ENCODE measurements at places on chromosomes 3 and 15. TPM values are rescaled to one million over a fixed set of nuclear protein-coding genes. Genes with fewer than 3 reads are reported as not detected.

- no peak for DNase-seq
Measured at GRCh38 chr3:113601240-113601639, 68.9 kb downstream of the SIDT1 start.

DNA sequence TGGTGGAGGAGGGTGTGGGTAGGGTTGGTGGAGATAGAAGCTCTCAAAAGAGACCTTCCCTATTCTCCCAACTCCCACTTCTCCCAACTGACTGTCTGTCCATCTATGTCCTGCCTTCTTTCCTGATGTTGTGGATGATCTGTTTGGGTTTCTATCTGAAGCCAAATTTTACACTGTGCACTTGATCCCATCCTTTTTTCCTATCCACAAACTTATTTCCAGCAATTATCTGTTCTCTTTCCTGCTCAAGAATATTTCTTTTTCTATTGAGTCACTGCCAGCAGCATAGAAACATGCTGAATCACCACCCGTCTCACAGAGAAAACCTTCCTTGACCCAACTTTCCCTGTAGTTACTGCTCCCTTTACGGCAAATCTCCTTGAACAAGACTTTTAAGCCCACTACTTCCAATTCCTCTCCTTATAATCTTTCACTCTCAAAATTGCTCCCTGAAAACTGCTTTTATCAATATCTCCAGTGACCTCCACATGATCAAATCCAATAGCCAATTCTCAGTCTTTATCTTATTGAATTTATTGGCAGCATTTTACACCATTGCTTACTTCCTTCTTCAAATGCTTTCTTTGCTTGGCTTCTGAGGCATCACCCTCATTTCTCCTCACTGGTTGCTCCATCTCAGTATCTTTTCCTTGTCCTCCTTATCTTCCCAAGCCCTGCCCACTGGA is 141.2 kb upstream of the SLC7A14 start:
- DNase-seq = peak; percentile 93

CASR gene
- total RNA-seq = not detected

DNA sequence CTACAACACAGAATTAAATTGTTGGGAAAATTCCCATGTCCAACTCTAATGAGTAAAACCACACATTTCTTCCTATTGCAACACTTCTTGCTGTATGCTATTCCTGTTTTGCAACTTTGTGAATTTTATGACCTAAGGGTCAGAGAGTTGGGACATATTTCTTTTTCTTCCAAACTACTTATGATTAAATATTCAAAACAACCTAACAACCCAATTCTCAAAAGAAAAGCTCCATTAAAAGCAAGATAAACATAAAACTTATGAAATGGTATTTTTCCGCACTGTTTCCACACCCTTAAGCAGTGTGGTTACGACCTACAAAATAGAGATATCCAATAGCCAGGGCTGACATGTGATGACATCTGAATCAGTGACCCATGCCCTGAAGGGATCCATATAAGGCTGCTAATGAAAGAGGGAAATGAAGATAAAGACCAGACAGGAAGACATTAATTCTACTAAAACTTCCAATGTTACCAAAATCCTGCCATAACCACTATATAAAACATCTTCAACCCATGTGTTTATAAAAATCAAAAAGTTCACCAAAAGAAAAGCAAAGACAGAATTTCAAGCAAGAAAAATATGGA is 45.6 kb downstream of the DMXL2 start:
- DNase-seq = peak; percentile 43

DNA sequence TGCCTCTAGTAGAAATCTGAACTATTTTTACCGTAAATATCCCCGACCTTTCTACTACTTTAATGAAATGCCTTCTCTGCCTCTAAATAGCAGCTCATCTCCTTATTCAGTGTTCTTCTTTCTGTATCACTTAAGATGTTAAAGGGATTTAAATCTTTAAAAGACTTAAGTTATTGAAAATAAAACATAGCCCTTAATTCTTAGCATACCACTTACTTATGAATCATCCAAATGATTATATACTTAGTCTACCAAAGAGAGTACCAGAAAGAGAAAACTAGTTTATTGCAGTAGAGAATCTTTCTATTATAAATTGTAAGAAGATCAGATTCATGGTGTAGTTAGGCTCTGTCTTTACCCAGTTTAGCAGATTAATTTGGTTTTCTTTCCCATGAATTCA is 802.0 kb downstream of the TBL1XR1 start:
- DNase-seq = no peak

GRCh38 chr3:119783883-119784282 is 2.0 kb downstream of the NR1I2 start:
- no peak for DNase-seq

MKRN2 gene
- 40.3 TPM for total RNA-seq

- no peak for DNase-seq
Measured at GRCh38 chr3:52182196-52182595, 15.8 kb upstream of the ALAS1 start.

SUSD5 gene
- total RNA-seq = 22.8 TPM

- DNase-seq = peak; percentile 7
Measured at GRCh38 chr3:14890476-14890875, 56.9 kb upstream of the NR2C2 start.
